ENCODE measurements at places on chromosomes 3 and 15.

- no peak for DNase-seq
These were observed 287.6 kb downstream of the BCHE start for GRCh38 chr3:165549665-165550064.

- DNase-seq = no peak
These were observed 822 bp downstream of the ZNF385D start for GRCh38 chr3:21750080-21750696.

DNA sequence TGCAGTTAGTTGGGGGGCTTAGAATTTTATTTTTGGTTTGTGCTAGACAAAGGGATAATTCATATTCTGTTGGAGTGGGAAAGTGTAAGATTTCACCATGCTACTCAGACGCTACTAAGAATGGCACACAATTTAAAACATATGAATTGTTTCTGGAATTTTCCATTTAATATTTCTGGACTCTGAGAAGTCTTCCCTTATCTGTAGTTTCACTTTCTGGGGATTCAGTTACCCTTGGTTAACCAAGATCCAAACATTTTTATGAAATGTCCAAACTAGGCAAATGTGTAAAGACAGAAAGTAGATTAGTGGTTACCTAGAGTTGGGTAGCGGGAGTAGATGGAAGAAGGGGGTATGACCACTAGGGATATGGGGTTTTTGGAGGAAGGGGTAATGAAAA lies 53.1 kb downstream of the TCF12 start:
- DNase-seq = no peak

DNA sequence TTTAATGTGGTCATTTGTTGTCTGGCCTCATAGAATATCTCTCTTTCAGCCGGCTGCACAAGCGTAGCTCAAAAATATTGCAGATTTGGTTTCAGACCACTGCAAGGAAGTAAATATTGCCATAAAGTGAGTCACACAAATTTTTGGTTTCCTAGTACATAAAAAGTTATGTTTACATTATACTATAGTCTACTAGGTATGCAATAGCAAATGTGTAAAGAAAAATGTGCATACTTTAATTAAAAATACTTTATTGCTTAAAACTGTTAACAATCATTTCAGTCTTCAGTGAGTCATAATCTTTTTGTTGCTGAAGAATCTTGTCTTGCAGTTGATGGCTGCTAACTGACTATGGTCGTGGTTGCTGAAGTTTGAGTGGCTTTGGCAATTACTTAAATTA lies 425.1 kb upstream of the ROBO1 start:
- DNase-seq = no peak

DNA sequence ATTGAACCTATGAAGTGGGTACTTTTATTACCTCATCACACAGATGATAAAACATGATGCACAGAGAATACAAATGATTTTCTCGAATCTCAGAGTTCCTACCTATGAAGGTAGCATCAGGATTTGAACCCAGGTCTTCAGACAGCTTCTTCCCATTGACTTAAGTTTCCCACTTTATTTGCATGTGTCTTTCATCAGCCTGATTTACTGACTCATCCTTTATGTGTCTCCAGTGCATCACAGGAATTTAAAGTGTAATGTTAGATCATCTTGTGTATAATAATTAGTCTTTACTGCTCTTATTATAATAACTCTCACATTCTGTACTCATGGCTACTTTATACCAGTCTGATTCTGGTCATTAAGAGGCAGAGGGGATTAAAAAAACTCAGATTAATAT lies 449.4 kb upstream of the SUCLG2 start:
- no peak for DNase-seq

GRCh38 chr3:81936817-81937216 lies 175.4 kb upstream of the GBE1 start:
- DNase-seq = no peak

- no peak for DNase-seq
These were observed 515.2 kb downstream of the RSL24D1 start for GRCh38 chr15:54681584-54681983.

GRCh38 chr3:2929574-2929973 lies 180.6 kb downstream of the IL5RA start:
- DNase-seq = no peak

DNA sequence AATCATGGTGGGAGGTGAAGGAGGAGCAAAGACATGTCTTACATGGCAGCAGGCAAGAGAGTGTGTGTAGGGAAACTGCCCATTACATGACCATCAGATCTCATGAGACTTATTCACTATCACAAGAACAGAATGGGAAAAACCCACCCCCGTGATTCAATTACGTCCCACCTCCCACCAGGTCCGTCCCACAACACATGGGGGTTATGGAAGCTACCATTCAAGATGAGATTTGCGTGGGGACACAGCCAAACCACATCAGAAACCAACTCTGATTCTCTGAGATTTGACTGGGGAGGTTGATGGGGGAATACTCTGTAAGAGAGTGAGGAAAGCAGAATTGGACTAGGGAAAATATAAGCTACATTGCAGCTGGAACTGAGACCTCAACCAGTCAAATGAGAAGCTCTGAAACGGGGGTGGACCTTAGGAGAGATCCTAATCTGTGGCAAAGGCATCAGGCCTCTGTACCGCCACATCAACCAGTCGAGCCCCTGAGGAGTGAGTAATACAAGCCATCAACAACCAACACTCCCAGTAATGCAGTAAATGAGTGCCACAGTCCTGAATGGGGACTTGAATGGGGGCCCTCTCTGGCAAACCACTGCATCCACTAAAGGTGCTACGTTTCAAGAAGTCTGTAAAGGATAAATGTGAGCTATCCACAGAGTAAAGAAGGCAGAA lies 207.9 kb upstream of the GADL1 start:
- no peak for DNase-seq

Measured in esophagus squamous epithelium (tissue), 5 donors.